ENCODE measurements at places on chromosomes 2 and 18. TPM values are rescaled to one million over a fixed set of nuclear protein-coding genes. Genes with fewer than 3 reads are reported as not detected.

The TUBA3E gene
- not detected for total RNA-seq

The TMEM237 gene
- 14.7 TPM for total RNA-seq

The SERPINB12 gene
- not detected for total RNA-seq

The ARID5A gene
- 4.1 TPM for total RNA-seq

The TRIM43 gene
- total RNA-seq, result not detected

The SP9 gene
- total RNA-seq, result under 0.01 TPM

The ACMSD gene
- not detected for total RNA-seq

The SGO2 gene
- 19.7 TPM for total RNA-seq

The E2F6 gene
- total RNA-seq, result 10.0 TPM

Data from subcutaneous preadipocyte (primary cell).